CD4-positive, alpha-beta T cell treated with Interleukin-4 for 1 hour (primary cell): ENCODE measurements at places on chromosomes 6 and 20.

GRCh38 chr6:129696843-129697242, 13.1 kb downstream of the ARHGAP18 start:
- DNase-seq: no peak

GRCh38 chr20:63374504-63374903, 13.4 kb upstream of the CHRNA4 start:
- DNase-seq: no peak

DNA sequence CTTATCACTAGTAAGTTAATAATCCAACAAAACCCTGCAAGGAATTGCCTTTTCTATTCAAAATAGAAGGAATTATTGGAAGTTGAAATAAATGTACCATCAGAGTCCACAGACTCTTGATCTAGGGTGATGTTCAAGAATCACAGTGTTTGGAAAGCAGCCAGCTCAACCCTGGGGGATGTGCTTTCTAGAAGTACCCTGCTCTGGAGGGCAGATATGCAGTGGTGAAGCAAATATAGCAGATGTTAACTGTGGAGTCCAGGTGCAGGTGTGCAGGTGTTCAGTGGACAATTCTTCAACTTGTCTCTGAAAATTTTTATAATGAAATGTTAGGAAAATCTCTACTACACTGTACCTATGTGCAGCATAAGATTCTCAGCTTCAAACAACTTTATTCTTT, 9.1 kb upstream of the INSM1 start:
- no peak for DNase-seq

- no peak for DNase-seq
These were observed 1.8 kb upstream of the VIP start for GRCh38 chr6:152748843-152749242.

GRCh38 chr20:51359401-51359800, 183.1 kb downstream of the NFATC2 start:
- no peak for DNase-seq

DNA sequence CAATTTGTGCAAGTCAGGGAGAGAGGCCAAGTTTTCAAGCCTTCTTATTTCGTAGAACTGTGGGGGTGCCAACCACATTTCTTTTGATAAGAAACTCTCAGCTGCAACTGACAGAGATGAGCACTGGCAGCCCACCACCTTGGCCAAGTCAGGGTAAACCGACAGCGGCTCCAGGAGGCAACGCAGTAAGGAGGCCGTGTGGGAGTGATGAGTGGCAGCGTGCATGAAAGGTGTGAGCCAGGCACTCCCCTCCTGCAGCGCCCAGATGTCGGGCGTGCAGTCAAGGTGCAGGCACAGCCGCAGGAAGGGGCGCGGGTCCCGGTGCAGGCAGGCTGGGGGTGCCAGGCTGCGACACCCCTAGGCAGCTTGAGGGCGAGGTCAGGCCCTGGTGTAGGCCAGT, 49.2 kb upstream of the HDAC2 start:
- no peak for DNase-seq

DNA sequence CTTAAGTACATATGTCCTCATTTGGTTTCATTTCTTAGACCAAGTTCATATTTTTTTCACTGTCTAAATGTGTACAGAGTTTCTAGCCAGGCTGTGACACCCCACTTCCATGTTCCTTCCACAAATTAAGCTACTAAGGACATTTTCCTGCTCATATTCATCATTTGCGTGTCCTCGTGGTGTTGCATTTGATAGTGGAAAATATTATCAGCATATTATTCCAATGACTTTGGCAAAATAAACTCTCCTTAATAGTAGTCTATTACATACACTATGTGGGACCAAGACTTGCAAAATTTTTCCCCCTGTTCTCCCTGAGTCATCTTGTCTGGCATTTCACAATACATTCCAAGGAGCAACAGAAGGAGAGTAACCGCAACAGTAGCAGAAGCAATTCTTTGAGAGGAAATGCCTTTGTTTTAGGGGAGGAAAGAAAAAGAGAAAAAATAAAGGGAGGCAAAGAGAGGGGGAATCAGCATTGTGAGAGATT, 599.2 kb downstream of the COL12A1 start:
- no peak for DNase-seq

DNA sequence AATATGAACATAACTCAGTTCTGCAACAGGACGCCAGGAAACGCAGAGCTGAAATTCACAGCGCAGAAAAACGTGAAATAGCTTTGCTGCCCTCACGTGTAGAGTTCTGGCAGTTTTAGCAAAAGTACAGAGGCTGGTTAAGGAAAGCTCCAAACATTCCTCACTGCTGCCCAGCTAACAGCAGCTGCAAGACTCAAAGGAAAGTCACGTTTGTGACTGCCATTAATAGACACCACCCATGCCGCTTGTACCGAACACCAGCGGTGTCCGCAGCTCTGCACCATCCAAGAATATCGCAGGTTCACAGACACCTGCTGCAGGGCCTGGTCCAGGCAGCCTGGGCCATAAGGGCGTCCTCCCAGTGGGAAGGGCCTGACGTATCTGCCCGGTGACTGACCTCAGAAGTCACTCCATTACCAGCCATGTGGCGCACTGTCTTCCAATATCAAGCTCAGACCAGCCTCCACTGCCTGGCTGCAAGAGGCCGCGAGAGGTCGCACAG, 61.4 kb downstream of the WDR27 start:
- no peak for DNase-seq

DNA sequence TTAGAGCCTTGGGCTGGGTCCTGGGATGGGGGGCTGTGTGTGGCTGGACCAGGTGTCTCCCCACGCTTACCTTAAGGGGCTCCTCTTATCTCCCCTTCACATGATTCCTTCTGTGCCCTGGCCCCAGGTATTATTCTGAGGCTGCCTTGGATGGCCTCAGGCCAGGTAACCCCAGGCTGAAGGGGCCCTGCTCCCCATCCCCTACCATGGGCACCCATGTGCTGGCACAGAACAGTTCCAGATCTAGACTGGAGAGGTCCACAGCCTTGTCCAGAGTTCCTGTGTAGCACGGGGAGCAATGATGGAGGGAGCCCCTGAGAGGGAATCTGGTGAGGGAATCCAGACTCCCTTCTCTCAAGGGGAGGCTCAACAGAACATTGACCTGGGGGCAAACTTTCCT, 32.1 kb downstream of the MOCS1 start:
- DNase-seq: no peak

GRCh38 chr20:24199501-24199900, 210.9 kb upstream of the GGTLC1 start:
- no peak for DNase-seq
